ENCODE measurements at places on chromosomes 4 and X.
A peak's percentile ranks its signal among the peaks of the same experiment; 100 is the strongest.

DNA sequence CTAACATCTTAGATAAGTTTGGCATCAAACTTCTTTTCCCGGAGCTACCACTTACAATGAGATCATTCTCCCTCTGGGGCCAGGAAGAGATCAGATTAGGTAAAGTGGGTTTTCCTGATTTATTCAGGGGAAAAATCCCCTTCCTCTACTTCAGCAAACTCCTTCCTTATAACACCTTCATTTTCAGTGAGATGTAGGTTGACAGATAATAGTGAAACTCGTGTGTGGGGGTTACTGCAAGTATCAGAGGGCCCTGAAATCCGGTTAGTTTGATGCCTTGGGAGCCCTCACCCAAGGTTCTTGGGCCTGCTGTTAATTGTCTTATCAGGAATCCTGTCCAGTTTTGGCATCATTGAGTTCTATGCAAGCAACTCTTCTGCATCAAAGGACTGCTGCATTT lies 10.8 kb downstream of the FTHL17 start:
- no peak for DNase-seq

DNA sequence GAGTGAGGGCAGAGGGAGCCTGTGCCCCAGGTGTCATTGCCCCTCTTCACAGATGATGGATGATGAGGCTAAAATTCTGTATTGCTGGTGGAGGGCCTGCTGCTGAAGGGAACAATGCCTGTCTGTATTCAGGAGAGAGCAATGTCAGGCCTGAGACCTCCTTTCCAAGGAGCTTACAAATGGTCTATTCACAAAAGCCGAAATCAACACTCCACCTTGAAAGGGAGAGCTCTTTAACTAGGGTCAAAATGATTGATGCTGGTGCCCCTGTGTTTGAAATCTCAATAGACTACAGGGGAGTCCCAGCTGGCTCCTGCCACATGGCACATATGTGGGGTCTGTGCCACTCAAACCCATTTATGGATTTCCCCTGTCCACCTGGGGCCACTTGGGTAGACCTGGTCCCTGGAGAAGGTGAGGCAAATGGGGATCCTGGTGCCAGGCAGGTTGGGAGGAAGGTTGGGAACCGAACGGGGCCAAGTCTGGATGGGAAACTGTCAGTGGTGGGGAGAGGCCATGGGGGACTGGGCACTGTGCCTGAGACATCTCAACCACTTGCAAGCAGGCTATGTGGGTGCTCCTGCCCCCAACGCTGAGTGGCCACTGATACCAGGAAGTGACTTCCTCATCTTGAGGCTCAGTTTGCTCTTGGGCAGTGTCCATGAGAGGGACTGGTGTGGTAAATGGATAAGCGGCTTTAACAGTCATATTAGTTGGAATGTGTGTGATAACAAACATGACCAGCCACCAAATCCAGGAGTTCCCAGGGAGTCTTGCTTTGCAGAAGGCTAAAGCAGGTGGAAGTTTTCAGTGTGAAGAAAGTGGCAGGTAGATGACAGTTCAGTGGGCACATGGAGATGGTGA lies 223.8 kb upstream of the PSAPL1 start:
- DNase-seq = no peak

DNA sequence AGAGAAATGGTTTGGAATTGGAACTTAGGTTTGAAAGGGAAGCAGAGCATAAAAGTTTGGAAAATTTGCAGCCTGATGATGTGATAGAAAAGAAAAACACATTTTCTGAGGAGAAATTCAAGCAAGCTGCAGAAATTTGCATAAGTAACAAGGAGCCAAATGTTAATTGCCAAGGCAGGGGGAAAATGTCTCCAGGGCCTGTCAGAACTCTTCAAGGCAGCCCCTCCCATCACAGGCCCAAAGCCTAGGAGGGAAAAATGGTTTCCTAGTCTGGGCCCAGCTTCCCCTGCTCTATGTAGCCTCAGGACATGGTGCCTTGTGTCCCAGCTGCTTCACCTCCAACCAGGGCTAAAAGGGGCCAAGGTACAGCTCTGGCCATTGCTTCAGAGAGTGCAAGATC lies 21.2 kb upstream of the DUSP21 start:
- DNase-seq = no peak

- DNase-seq = no peak
Observed at GRCh38 chr4:94925764-94926347, 168.1 kb downstream of the BMPR1B start.

DNA sequence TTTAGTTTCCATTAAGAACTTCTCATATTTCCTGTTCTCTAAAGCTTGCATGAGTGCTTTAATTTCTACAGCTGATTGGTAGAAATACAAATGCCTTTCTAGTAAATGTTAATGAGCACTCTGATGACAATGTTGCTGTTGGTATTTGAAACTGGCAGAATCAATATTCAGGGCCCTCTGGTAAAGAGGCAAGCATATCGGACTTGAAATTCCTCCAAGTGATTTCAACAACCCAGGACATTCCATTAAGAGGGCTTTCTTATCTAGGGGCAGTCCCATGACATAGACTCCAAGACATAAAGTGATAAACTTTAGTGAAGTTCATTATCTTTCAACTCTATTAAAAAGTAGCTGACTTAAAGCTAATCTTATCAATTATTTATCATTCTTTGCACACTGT lies 83.1 kb upstream of the VCX start:
- no peak for DNase-seq

DNA sequence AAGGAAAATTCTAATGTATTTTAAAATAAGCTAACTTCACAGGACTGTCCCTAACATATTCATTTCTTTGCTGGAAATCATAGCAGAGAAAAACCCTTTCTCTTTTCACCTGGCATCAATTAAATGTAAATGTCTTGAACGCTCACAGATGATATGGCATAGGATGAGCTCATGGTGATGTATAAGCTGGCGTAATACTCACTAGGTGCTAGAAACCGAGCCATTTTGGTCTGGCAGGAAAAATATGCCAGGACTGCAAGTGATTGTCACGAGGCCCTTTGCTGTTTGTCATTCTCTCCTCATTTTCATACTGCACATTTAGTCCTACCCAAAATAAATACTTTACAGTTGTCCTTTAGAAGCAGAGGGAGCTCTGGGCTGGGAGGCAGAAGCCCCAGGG lies 222.7 kb upstream of the LNX1 start:
- DNase-seq = peak; percentile 45

DNA sequence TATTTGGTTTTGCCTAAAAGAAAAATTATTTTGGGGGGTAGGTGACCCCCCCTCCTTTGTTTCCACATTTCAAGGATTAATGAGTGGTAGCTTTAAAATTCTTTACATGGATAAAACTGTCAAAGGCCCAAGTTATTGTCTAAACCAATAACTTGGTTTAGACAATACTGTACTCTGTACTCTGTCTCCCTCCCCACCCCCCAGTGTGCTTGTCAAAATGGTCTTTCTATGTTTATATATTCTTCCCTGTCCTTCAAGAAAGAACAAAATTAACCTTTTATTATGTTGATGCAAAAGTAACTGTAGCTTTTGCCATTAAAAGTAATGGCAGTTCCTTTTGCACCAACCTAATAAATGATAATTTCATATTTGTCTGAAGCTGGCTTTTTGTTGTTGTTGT lies 9.5 kb upstream of the RGN start:
- no peak for DNase-seq

DNA sequence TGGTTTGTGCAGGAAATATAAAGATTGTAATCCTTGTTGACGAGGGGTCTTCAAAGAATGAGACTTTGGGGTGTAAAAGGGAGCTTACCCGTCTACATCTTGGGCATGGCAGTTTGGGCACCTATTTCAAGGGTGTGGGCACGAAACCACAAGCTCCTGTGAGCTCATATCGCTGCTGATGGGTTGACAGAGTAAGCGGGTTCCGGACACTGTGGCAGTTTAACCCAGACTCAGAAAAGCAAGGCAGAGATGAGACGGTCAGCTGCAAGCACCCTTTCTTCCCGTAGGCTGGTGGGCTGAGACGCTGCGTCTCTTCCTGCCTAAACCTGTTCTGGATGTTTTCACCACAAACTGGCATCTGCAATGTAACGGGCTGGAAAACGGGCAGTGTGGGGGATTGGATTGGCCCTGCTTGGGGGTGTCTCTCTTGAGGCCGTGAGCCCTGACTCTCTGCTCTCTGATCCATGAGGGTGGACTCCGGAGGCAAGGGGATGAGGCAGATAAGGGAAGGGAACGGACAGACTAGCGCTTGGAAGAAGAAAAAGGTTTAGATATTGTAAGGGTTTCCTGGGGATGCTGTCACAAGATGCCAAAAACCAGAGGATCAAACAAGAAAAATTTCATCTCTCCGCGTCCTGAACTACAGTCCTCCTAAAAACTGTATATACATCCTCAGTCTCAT lies 237.5 kb downstream of the SHOX start:
- no peak for DNase-seq

DNA sequence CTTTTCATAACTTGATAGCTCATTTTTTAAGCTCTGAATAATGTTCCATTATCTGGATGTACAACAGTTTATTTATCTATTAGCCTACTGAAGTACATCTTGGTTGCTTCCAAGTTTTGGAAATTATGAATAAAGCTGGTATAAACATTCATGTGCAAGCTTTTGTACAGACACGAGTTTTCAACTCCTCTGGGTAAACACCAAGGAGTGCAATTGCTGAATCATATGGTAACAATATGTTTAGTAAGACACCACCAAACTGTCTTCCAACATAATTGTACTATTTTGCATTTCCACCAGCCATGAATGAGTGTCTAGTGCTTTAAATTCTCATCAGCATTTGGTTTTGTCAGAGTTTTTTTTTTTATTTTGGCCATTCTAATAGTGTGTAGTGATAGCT lies 266.7 kb upstream of the ATOH1 start:
- DNase-seq = no peak

- DNase-seq = peak; percentile 57
Observed at GRCh38 chr4:38664706-38665401, 855 bp downstream of the KLF3 start.

DNA sequence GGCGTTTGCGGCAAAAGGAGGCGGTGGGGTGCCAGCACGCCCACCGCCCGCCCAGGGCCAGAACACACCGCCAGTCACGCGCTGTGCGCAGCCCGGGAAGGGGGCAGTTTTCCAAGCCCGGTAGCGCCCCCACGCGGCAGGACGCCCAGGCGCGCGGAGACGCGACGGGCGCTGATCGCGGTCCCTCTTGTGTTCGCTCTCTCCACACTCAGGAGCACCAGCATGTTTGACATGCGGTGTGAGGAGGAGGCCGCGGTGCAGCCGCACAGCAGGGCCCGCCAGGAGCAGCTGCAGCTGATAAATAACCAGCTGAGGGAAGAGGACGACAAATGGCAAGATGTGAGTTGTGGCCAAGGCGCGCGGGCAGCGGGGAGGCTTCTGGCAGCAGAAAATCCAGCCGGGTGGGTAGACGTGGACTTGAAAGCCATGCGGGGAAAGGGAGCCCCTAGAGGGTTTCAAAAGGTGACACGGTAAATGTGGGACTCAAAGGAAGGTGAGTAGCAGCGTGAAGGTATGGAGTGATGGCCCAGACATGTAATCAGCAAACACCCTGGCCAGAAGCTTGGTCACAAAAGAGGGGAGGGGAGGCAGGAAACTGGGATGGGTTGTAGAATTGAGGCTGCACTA lies 104.1 kb downstream of the PHOX2B start:
- peak; percentile 46 for DNase-seq

DNA sequence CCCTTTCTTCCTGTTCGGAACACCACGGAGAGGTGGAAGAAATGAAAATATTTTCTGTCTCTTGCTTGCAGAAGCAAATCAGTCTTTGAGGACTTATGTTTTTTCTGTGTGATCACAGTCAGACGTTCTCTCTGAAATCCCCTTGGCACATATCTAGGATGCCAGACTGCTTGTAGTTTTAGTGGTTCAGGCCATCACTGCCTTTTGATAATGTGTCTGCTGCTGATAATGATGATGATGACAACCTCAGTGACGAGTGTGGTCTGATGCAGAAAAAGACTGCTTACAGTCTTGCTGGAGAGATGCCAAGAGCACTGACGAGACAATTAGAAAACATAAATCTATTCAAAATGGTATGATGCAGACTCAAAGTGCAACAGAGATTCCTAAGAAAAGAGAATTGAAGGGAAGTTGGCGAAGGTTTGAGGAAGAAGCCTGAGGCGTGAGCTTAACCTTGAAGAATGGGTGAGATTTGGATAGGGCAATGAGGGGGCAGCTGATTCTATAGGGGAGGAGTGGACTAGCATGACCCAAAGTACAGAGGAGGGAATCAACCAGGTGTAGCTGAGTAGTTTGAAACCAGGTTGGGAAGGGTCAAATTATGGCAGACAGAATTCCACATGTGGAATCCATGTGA lies 7.9 kb downstream of the RAB33A start:
- peak; percentile 46 for DNase-seq

DNA sequence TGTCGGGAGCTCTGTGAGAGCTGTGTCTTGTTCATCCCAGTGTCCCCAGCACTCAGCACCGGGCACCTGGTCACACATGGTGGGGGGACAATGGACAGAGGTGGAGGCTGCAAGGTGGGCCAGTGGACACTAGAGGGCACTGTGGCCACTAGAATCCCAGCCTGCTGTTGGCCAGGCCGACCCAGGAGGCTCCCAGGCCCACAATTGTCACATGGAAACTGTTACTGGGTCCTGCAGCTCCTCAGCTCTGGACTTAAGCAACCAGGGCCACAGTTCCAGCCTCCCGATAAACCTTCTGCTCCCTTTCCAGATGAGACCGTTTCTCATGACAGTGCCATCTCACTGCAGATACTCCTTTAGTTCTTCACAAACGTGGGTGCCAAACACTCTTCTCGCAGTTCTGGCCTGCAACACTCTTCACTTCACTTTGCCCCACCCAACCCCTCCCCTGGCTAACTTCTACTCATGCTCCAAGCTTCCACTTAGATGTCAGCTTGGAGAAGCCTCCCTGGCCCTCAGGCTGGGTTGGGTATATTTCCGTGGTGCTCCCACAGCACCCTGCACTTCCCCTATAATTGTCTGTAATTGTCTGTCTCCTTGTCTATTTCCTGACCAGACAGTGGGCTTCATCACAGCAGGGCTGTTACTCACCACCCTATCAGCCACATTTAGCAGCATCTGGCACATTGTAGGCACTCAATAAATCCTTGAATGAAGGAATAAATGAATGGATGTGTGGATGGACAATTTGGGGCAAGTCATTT lies 3.5 kb upstream of the IQSEC2 start:
- peak; percentile 25 for DNase-seq

DNA sequence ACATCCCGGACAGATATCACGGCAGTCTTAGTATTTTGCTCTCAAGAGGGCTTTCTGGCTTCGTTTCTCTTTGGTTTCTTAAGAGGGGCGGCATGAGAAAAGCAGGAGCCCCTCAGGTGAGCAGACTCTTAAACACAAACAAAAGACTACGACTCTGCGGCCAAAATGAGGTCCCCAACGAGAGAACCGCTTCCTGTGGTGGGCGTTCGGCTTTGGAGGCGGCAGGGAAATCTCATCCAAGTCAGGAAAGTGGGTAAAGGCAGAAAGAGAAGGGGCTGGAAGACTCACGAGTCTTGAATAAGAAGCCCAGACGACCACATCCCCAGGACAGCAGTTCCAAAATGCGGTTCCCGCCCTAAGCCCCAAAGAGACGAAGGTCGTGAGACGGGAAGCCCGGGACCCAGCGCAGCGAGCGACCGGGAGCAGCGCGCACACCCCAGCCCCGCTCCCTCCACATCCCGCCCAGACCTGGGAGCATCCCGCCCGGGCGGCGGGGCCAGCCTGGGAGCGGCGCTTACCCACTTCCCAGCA lies 409 bp downstream of the UGDH start:
- DNase-seq = peak; percentile 25
